PC-9 (cell line): ENCODE measurements at places on chromosomes 7 and 10.

GRCh38 chr10:124225467-124226270, 132.3 kb upstream of the CHST15 start:
- no peak for DNase-seq

DNA sequence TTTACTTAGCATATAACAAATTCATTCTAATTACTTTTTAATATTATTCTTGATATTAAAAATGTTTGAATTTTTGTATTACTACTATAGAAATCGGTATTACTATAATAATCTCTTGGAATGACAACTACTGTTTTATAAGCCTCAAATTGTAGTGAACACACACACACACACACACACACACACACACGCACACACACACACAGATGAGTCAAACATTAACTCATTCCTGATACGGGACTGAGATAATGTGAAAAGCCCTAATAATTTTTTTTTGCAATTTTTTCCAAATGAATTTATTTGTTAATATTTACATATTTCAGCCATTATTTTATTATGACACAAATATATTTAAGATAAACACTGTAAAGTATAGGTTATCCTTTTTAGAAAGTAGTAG, 951.2 kb upstream of the PHF14 start:
- DNase-seq, result no peak

DNA sequence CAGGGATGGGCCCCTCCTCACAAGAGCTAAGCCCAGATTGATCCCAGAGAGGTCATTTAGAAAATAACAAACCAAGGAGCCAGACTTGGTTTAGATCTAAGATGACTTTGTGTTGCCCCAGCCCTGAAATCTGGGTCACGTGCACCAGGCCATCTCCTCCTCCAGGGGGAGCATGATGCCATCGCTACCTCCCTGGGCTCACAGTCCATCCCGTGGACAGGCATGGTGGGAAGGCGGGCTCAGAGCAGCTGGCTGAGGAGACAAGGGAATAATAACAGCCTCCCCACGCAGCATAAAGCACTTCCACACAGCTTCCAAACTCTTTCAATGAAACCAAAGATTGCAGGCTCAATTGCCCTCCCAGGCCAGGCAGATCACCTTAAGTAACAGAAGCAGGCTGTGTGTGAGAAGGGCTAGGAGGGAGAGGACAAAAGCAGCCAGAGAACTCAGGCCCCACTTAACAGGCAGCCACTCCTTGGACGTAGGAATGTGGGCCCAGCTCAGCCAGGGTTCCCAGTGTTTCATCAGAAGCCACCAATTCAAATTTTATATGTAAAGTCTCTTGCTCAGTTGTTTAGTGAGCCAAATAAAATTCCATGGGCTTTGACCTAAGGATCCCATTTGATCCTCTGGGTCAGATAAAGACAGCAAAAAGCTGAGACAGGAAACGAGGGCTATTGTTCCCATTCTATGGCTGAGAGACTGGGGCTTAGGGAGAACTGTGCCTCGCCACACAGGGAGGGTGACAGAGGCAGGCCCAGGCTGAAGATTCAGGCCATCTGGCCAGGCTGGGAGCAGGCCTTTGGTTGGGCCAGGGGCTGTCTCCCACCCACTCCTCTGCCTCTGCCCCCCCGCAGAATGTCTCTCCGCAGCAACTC, 100.2 kb downstream of the COL13A1 start:
- DNase-seq, result no peak

DNA sequence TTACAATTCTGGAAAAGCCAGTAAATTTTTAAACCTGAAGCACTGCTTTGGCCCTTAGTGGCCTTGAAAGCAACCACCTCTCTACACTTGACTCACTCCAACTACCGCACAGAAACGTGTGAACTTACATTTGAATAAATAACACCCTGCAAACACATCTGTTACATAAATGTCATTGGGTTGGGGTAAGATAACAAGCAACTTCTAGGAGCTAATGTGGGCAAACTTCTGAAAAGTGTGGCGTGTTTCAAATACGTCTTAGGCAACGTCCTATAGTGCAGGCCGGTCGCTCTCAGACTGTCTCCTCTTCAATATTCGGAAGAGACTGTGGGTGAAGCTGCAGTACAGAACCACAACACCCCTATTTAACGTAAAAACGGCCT, 474 bp downstream of the ORC5 start:
- no peak for DNase-seq

DNA sequence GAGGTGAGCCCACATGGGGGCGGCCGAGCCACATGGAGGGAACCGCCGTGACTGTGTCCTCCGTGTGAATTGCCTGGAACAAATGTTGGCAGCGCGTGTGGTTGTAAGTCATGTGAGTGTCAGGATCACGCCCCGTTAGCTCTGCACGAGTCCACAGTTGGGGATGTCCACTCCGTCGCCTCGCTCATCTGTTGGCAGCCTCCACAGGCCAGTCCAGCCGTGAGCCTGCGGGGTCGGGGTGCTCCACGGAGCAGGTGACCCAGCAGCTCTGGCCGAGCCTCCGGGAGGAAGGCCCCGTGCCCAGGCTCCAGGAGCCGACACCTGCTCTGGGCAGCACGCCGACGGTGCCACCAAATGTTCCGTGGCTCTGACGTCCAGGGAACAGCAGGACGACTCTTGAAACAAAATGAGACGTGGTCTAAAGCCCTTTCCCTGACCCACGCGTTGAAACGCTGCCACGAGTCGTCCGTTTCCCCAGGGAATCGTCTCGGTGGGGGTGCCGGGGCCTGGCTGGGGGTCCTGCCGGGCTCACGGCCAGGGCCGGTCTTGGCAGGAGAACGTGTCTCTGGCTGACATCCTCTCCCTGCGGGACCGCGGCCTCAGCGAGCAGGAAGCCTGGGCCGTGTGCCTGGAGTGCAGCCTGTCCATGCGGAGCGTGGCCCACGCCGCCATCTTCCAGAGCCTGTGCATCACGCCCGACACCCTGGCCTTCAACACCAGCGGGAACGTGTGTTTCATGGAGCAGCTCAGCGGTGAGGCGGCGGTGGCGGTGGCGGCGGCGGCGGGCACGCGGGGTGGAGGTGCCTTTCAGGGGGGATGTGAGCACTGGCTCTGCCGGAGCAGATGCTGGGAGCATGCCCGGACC, 7.0 kb downstream of the KNDC1 start:
- no peak for DNase-seq

DNA sequence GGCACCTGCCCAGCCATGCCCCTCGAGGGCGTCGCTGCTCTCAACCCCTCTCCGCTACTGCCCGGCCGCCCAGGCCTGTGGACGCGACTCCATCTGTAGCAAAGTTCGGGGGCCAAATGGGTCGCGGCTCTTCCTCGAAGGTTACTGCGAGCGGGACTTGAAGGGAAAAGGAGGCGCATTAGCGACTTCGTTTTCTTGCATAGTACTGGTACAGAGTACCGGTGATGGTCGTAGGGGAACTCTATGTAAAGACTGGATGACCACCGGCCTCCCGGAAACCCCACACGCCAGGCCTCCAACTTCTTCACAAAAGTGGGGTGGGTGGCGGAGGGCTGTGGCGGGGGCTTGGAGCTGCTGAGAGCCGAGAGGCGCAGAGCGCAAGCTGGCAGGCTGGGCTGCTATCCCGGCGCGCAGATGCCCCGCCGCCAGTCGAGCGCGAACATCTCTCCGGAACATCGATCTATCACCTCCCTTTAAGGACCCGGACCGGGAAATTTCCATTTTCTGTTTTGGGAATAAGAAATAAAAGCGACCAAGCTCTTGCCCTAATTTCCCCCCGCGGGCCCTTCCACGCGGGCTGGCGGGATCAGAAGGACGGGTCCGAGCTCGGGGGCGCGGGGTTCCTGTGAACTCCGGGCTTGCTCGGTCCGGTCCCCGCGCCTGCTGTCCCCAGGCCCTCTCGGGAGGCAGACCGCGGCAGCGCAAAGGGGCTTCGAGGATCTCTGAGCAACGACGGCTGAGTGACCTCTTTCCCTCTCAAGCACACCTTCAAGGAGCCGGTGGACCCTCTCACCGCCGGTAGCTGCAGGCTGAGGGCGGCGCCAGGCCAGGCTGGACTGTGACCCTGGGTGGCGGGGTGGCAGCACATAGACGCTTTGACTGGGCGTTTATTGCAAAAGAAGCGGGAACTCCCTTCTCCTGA, 12.2 kb upstream of the FEZF1 start:
- DNase-seq, result no peak

GRCh38 chr7:99949645-99950228, 20.3 kb upstream of the GJC3 start:
- no peak for DNase-seq

GRCh38 chr10:133012573-133013359, 70.4 kb upstream of the CFAP46 start:
- DNase-seq, result no peak

DNA sequence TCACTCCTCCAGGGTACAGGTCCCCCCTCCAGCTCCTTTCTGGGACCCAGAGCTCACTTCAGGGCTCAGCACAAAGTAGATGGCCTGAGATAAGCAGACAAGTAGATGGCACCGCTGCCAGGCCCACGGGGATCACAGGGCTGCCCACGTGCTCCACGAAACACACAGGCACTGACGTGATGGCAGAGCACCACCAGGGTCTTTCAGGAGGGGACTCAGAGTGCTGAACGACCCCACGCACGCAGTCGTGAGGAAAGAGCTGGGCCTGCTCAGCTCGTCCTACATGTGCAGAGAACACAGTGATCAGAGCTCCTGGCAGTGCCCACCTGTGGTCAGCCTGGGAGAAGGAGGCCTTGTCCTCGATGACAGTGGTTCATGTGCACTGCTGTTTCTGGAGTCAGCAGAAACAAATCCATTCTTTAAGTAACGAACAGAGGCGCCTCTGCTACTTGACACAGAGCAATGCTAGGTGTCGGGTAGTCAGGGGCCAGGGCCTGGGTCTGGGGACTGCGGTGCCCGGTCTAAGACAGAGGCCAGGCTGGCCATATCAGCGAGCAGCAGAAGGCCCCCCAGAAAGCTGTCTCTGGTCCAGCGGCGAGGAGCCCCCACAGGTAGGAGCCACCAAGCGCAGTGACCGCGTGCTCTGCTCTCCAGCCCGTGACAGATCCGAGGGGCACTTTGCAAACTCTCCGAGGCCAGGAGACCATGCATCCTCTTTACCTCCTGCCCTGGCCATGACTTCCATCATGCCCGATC, 129.8 kb upstream of the FAM20C start:
- no peak for DNase-seq

- DNase-seq, result no peak
These were observed 101.8 kb upstream of the SEC61G start for GRCh38 chr7:54860843-54861242.

DNA sequence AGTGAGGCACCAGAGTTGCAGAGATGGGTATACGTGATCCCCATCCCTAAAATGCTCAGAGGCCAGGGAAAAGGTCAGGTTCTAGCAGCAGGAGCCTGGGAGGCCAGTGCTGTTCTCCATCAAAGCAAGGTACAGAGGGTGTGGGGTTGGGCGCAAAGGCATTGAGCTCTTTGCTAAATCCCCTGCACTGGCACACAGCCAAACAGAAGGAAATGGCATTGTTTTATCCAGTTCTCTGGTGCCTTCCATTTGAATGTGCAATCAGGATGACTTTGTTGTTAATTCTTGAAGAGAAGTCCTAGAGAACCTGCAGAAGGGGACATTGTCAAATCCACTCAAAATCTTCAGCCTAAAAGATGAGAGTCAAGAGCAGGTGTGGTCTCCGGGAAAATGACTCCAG, 111.3 kb upstream of the CHST15 start:
- DNase-seq, result no peak

DNA sequence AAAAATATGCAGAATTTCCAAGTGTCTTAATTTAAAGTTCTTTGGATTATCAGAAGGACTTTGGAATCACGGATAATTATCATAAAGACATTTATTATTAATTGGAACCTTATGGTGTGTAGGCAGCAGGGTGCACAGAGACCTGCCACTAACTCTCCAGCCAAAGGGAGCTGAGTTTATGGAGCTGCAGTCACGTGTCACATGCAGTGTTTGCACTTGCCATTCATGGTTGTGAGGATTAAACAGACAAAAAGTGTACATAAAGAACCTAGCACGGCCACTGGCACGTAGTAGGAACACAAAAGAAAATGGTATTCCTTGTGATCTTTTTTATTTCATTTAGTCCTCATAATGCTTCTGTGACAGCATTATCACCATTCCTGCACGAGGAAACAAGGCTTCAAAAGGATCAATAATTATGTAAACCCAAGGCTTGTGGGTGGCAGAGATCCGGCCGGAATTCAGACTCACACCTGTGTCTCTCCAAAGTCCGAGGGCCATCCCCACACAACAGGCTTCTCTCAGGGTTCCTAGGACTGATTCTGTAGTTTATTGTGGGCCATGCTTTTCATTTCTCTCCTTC, 143.9 kb upstream of the STK17A start:
- no peak for DNase-seq

DNA sequence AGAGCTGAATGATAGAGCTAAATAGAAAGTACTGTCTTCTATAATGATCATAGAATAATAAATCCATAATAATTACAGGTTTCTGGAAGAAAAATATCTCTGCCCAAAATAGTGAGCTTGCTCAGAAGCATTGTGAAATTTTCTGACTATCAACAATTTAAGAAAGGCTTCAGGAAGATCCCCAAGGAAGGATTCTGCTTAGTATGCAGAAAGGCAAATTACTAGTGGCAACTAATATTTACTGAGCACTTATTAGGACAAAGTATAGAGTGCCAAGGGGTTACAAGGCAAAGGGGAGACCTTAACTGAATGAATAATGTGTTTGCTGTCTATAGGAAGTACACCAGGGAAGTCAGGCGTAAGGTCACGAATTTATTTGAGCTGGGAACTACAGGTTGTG, 158.1 kb upstream of the LRRTM3 start:
- DNase-seq, result no peak

GRCh38 chr10:127017541-127018297, 112.5 kb downstream of the DOCK1 start:
- DNase-seq, result no peak

DNA sequence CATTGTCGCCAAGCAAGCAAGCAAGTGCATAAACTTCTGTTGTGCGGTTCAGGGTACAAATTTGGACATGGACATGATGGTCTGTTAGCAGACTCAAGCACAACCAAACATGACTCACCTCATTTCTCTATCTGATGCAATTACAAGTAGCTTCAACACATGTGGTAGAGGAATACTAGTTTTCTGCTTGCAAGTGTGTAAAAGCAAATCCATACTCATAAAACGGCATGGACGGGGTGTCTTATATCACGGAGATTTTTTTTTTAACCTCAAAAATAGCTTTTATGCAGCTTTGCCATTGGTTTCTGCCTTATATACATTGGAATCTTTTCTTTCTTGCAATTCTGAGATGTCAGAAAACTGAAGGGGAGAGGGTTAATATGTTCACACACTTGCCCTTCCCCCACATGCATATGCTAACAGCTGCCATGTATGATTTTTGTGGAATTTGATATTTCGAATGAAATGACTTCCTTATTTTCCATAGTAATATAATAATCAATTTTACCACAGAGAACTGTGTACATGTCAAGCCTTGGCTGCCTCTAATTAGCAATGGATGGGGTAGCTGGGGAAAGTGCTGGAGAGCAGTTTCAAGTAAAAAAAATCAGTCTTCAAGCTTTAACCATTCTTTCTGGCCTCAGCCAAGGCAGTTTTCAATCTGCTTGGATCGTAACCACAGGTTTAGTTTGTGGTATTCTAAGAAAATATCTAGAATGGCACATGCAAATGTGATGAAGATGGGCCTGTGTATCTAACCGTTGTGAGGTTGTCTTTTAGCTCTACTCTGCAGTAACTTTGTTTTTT, 106.0 kb upstream of the PDCD4 start:
- no peak for DNase-seq

- no peak for DNase-seq
These were observed 1.6 kb upstream of the PRF1 start for GRCh38 chr10:70604106-70604505.

GRCh38 chr7:83696101-83696500, 47.2 kb upstream of the SEMA3E start:
- DNase-seq, result no peak

GRCh38 chr10:66301078-66301477, 624.8 kb upstream of the LRRTM3 start:
- DNase-seq, result no peak
